ENCODE measurements at places on chromosomes 16 and 17.

DNA sequence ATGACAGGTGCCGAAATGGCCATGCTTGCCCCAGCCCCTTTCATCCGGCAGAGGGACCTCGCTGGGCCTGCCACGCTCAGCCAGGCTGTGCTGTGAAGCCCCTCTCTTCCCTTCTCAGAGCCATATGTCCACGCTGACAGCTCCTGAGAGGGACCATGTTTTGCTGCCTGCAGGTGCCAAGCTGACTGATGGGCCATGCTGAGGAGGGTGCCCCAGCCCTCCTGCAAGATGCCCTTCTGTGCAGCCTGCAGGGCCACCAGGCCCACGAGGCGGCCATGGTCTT, 33.1 kb upstream of the CDH15 start:
- no peak for DNase-seq

- DNase-seq = no peak
Observed at GRCh38 chr16:84821728-84822689, 2.2 kb downstream of the CRISPLD2 start.

- DNase-seq = no peak
Observed at GRCh38 chr16:4609200-4610010, 5.3 kb downstream of the UBALD1 start.

- DNase-seq = peak; percentile 0
Observed at GRCh38 chr17:41885733-41886132, 20.5 kb upstream of the KLHL11 start.

GRCh38 chr16:66588981-66589713, 9.9 kb downstream of the CMTM2 start:
- no peak for DNase-seq

GRCh38 chr16:68517606-68518166, 21.4 kb upstream of the ZFP90 start:
- DNase-seq = no peak

DNA sequence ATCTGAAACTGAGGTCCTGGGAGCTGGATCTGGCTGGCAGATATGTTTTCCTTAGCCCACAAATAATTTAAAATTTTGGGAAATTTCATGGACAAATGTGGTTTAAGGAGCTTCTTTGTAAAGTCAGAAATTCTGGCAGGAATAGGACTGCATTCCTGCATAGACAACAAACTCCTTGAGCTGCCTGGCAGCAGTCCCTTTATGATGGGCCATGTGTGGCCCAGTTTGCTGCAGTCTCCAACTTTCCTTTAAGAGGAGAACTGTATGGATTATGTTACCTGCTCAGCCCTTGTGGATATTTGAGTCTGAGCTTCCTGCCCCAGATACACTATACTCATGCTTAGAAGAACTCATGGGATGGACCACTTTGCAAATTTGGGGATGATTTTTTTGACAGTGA, 48.5 kb upstream of the HS3ST2 start:
- no peak for DNase-seq

DNA sequence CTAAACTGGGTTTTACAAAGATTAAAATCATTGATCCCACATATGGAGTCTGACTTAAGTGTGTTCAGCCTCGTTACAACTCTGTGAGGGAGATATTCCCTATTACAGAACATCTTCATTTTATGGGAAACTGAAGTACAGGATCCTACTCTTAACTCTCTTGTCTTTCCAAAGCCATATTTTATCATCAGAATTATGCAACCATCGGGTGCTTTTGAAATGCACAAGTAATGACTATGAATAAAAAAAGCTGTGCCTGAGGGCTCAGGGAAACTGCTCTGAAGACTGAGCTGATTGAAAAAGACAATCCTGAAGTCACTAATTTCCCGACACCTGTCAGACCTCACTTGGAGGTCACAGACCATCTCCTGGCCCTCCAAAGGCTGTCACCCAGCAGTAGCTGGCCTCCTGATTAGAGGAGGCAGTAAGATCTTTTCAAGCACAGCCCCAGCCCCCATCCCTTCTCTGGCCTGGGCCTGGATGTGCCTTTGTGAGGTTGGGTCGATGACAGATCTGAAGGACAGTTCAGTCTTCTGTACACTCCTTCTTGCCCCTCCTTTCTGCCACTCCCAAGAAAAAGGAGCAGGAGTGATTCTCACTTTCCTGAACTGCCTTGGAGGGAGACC, 5.6 kb downstream of the AKAP1 start:
- no peak for DNase-seq

GRCh38 chr17:13546851-13547250, 54.9 kb downstream of the HS3ST3A1 start:
- DNase-seq = no peak

- peak; percentile 59 for DNase-seq
Observed at GRCh38 chr17:43905985-43906852, 1.1 kb downstream of the MPP2 start.

GRCh38 chr16:54891346-54891745, 39.3 kb upstream of the IRX5 start:
- no peak for DNase-seq

GRCh38 chr16:55372792-55373488, 48.9 kb downstream of the IRX6 start:
- no peak for DNase-seq

DNA sequence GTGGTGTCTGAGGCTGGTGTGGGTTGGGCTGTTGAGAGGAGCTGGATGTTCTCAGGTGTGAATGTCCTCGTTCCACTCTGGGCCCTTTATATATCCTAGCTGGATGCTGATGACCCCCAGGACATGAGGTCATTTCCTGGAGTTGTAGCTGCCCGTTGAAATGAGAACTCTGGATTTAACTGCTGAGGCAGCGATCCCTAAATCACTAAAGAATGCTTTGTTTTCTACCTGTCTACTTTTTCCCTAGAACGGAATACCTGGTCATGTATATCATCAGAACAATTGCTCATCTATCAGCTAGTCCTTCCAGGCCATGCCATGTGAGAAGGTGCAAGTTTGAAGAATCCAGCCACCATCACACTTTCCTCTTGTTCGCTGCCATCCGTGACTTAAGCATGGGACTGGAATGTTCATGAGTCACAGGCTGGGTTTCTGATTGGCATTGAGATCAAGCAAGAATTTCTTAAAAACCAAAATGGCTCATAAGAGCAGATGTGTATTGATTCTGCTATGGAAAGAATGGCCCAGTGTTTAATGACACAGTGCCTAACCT, at the start of gene KRTAP2-3:
KRTAP2-3 (minus strand) TSS at position 63 of the 553 bp plus-strand sequence. CDS start 64 bp downstream, outside the sequence.
- no peak for DNase-seq

- peak; percentile 87 for DNase-seq
Observed at GRCh38 chr17:50621574-50622031, 13.1 kb upstream of the ABCC3 start.

DNA sequence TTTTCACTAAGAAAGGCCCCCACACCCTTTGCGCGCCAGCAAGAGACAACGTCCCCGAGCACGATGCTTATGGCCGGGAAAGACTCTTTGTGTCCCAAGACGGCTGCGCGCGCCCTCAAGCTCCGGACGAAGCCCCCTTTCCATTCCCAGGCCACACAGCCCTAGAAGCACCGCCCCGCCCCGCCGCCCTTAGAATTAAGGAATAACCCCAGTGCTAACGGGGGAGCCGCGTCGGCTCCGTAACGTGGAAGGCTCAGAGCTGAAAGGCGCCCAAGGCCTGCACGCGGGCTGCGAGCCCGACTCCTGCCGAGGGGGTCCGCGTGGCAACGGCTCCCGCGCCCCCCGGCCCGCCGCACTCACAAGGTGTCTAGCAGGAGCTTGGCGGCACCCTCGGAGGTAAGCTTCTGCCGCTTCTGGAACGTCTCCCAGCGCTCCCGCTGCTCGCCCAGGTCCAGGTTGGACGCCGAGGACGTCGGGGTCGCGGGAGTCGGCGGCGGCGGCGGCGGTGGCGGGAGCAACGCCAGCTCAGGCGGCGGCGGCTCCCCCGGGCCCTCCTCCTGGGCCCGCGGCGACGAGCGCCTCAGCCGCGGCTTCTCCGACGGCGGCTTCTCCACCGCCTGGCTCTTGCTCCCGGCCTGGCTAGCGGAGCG, 477 bp downstream of the CENPV start:
- DNase-seq = peak; percentile 96

DNA sequence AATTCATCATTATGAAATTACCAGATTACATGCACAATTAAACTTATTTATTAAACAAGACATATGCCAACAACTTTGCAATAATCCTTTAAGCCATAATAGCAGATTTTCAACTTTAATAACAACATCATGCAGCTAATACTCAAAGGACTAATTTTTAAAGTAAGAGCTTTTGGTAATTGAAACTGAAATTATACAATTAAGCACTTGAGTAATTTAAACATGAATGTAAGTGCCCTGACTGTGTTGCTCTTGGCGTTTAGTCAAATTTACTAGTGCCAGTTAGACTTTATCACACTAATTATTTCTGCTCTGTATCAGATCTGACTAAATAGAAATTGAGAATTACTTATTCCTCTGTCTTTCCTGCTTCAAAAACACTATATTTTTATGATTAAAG, 46.8 kb upstream of the PSMD7 start:
- no peak for DNase-seq

DNA sequence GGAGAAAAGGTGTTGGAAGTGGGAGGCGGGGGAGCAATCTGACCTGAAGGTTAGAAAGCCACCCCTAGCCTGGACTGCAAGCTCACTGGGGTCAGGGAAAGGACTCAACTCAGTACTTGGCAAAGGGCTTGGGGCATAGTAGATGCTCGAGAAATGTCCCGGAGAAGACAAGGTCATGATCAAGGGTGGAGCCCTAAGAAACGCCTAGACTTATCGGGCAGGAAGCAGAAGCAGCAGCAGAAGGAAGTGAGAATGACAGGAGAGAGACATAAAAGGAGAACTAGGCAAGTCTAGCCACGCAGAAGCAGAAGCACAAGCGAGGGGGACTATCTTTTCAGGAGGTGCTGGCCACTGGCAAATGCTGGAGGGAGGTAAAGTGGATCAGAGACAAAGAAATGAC, 10.2 kb downstream of the COTL1 start:
- no peak for DNase-seq

- DNase-seq = no peak
Observed at GRCh38 chr17:60573236-60574051, 26.5 kb upstream of the PPM1D start.

DNA sequence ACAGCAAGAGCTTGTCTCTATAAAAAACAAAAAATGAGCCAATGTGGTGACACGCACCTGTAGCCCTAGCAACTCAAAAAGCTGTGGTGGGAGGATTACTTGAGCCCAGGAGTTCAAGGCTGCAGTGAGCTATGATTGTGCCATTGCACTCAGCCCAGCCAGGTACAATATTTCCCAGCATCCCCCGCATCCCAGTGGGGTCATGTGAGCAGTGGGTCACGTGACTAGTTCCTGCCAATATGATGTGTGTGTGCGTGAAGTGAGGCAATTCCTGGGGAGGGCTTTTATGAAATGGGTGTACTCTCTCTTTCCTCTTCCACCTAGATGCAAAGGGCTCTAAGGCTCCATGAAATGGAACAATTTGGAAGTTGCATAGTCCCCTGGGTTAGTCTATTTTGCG, 81.3 kb downstream of the GSG1L start:
- DNase-seq = no peak

GRCh38 chr17:63405741-63406261, 40.3 kb downstream of the CYB561 start:
- no peak for DNase-seq

- DNase-seq = no peak
Observed at GRCh38 chr17:18314059-18314730, 599 bp downstream of the TOP3A start.

DNA sequence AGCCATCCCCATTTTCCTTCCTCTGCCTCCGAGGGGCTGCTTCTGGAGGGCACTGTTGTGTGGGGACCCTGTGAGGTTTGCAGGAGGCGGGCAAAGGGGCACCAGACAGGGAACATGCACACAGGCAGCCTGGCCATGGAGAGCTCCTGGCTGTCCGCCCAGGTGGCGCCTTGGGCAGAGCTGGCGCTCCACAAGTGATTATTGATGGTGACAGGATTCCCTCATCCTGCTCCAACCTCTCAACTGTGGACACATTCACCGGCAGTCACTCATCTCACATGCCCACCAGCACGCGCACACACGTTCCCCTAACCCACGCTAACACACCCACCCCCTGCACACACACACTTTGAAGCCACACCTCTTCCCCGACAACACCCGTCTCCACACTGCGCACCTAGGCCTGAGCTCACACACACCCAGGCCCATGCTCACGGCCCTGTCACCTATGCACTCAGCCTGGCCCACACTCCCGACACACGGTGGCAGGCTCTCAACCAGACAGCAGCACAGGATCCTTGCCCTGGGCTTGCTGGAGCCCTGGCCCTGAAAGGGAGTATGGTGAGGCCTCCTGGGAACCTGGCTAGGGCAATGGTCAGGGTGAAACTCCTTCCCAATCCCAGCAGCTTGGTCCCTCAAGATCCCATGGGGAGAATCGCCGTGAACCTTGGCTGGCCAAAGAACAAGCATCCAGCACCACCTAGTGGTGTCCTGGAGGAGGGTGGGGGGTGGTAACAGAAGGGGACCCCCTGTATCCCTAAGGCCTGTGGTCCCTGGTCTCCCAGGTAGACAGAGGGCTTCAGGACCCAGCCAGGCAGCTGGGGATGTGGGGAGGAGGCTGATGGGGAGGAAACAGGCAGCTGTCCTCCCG, 3.6 kb downstream of the PNMT start:
- no peak for DNase-seq

DNA sequence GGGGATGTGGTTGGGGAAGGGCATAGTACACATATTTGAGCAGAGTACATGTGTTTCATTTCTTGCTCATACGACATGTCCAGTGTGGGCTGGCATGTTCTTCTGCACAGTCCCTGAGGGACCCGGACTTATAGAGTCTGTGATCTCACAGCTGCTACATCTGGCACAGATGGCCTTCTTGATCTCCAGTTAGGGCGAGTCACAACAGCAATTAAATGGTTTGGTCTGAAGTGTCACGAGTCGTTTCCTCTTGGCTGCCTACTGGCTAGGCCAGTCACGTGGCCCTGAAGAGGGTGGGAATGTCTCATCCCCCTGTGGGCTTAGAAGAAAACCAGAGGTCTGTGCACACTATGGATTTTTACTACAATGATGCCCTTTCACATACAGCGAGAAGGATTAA, 443.6 kb downstream of the WWOX start:
- peak; percentile 6 for DNase-seq

GRCh38 chr16:76329106-76329505, 51.9 kb downstream of the CNTNAP4 start:
- no peak for DNase-seq

- no peak for DNase-seq
Observed at GRCh38 chr17:71446645-71447437, 674.0 kb upstream of the SOX9 start.

DNA sequence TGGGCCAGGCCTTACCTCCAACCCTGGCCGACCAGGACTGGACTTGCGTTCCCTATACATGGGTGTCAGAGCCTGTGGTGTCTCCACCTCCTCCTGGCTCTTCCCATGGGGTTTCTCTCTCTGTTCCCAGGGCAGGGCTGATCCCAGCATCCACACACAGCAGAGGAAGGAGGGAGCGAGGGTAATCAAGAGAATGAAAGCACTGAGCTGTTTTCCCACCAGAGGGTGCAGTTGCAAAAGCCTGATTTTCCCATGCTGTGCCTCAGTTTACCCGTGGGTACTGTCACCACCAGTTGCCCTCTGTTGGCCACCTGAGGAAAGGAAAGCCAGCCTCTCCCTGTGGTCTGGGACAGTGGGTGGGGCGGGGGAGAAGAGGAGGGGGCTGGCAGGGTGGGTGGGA, 249.7 kb upstream of the GSE1 start:
- no peak for DNase-seq

GRCh38 chr17:17179371-17179827, 26.7 kb downstream of the PLD6 start:
- no peak for DNase-seq

GRCh38 chr17:31595076-31595475, 203.6 kb downstream of the RAB11FIP4 start:
- DNase-seq = no peak
